Activated naive CD8-positive, alpha-beta T cell treated with anti-CD3 and anti-CD28 coated beads, Interleukin-2, amount 50 U/mL, for 24 hours (primary cell): ENCODE measurements at places on chromosomes 2 and 18.

GRCh38 chr2:111162718-111163331 lies 42.1 kb downstream of the BCL2L11 start:
- DNase-seq, result no peak
- peaks cover 52% of the 10 kb centered on the region for H3K4me1 ChIP-seq
- H3K27me3 ChIP-seq, result peaks cover 2% of the 10 kb centered on the region
- peak overlapping the region; percentile 46 for H3K27ac ChIP-seq
- H3K4me3 ChIP-seq, result no peak overlapping the region

- H3K4me3 ChIP-seq, result no peak overlapping the region
- H3K27me3 ChIP-seq, result no peaks in the 10 kb centered on the region
- no peaks in the 10 kb centered on the region for H3K36me3 ChIP-seq
Observed at GRCh38 chr2:160931531-160931930, 228.7 kb upstream of the TANK start.

GRCh38 chr18:46345181-46345465 lies 240.9 kb downstream of the HAUS1 start:
- no peak for DNase-seq
- no peak overlapping the region for H3K4me3 ChIP-seq
- H3K27ac ChIP-seq, result no peak overlapping the region
- H3K36me3 ChIP-seq, result no peaks in the 10 kb centered on the region
- peaks cover 18% of the 10 kb centered on the region for H3K4me1 ChIP-seq
- no peaks in the 10 kb centered on the region for H3K27me3 ChIP-seq

GRCh38 chr2:26670171-26670570 lies 22.4 kb upstream of the KCNK3 start:
- H3K27me3 ChIP-seq, result peaks cover 31% of the 10 kb centered on the region
- no peaks in the 10 kb centered on the region for H3K4me1 ChIP-seq
- H3K4me3 ChIP-seq, result no peak overlapping the region
- H3K27ac ChIP-seq, result no peak overlapping the region
- no peaks in the 10 kb centered on the region for H3K36me3 ChIP-seq

GRCh38 chr2:88671786-88672427 lies 19.6 kb upstream of the RPIA start:
- H3K27ac ChIP-seq, result no peak overlapping the region
- DNase-seq, result no peak
- no peaks in the 10 kb centered on the region for H3K36me3 ChIP-seq
- no peaks in the 10 kb centered on the region for H3K4me1 ChIP-seq

- H3K27me3 ChIP-seq, result no peaks in the 10 kb centered on the region
- peak overlapping the region; percentile 86 for H3K27ac ChIP-seq
- peak; percentile 68 for DNase-seq
- peaks cover 21% of the 10 kb centered on the region for H3K4me1 ChIP-seq
- H3K4me3 ChIP-seq, result peak overlapping the region; percentile 84
- H3K36me3 ChIP-seq, result peaks cover 15% of the 10 kb centered on the region
Observed at GRCh38 chr18:2905854-2906703, 59.3 kb downstream of the EMILIN2 start.

GRCh38 chr2:209368914-209369313 lies 54.9 kb upstream of the MAP2 start:
- peaks cover 2% of the 10 kb centered on the region for H3K27me3 ChIP-seq
- no peaks in the 10 kb centered on the region for H3K4me1 ChIP-seq
- H3K36me3 ChIP-seq, result no peaks in the 10 kb centered on the region
- H3K27ac ChIP-seq, result no peak overlapping the region

- no peaks in the 10 kb centered on the region for H3K36me3 ChIP-seq
- peaks cover 5% of the 10 kb centered on the region for H3K4me1 ChIP-seq
- H3K4me3 ChIP-seq, result no peak overlapping the region
- no peak overlapping the region for H3K27ac ChIP-seq
- DNase-seq, result no peak
Observed at GRCh38 chr2:237182422-237183123, 96.9 kb downstream of the COPS8 start.

DNA sequence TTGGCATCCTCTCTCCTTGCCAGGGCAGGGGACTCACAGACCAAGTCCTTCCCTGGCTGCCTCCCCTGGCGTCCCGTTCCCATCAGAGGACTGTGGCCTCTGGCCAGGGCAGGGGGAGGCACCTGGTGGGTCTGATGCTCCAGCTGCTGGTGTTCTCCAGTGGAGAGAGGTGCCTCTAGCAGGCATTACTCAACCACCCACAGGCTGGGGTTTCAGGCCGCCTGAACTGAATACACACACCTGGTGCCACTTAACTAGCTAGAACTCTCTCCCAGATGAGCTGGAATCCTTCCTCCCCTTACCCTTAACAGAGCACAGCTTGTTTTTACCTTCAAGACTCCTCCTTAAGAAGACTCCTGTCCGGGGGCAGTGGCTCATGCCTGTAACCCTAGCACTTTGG lies 37.7 kb upstream of the CNGA3 start:
- H3K4me1 ChIP-seq, result no peaks in the 10 kb centered on the region
- no peak overlapping the region for H3K4me3 ChIP-seq
- H3K27ac ChIP-seq, result no peak overlapping the region
- H3K27me3 ChIP-seq, result peaks cover 22% of the 10 kb centered on the region

- no peak overlapping the region for H3K4me3 ChIP-seq
- H3K36me3 ChIP-seq, result no peaks in the 10 kb centered on the region
- H3K27me3 ChIP-seq, result no peaks in the 10 kb centered on the region
- DNase-seq, result no peak
- peaks cover 22% of the 10 kb centered on the region for H3K4me1 ChIP-seq
Observed at GRCh38 chr2:166805753-166806152, 82.5 kb upstream of the XIRP2 start.

- no peaks in the 10 kb centered on the region for H3K4me1 ChIP-seq
- DNase-seq, result no peak
- H3K4me3 ChIP-seq, result no peak overlapping the region
- no peaks in the 10 kb centered on the region for H3K36me3 ChIP-seq
- H3K27me3 ChIP-seq, result peaks cover 9% of the 10 kb centered on the region
Observed at GRCh38 chr2:217980036-217980435, 22.8 kb downstream of the TNS1 start.

GRCh38 chr18:14975431-14975830 lies 227.5 kb downstream of the ANKRD30B start:
- no peaks in the 10 kb centered on the region for H3K36me3 ChIP-seq
- no peak overlapping the region for H3K4me3 ChIP-seq
- no peak overlapping the region for H3K27ac ChIP-seq
- no peaks in the 10 kb centered on the region for H3K4me1 ChIP-seq
